Osteocyte (in vitro differentiated cells): ENCODE measurements at places on chromosomes 7 and 10. TPM values are rescaled to one million over a fixed set of nuclear protein-coding genes. Genes with fewer than 3 reads are reported as not detected.
A peak's percentile ranks its signal among the peaks of the same experiment; 100 is the strongest.

- peak; percentile 23 for DNase-seq
Observed at GRCh38 chr10:117726596-117727295, 184.2 kb downstream of the EMX2 start.

Gene RTKN2
- 1.9 and 2.4 TPM in 2 replicates for total RNA-seq

GRCh38 chr7:127809261-127809702 lies 157.3 kb downstream of the SND1 start:
- no peak for DNase-seq

Gene ACSL5
- 0.46 and 0.57 TPM in 2 replicates for total RNA-seq

GRCh38 chr7:125057963-125058362 lies 128.3 kb upstream of the POT1 start:
- DNase-seq, result no peak

GRCh38 chr10:100645613-100646392 lies 99.6 kb upstream of the PAX2 start:
- no peak for DNase-seq

Gene CCSER2
- total RNA-seq, result 66.8 and 70.3 TPM in 2 replicates

DNA sequence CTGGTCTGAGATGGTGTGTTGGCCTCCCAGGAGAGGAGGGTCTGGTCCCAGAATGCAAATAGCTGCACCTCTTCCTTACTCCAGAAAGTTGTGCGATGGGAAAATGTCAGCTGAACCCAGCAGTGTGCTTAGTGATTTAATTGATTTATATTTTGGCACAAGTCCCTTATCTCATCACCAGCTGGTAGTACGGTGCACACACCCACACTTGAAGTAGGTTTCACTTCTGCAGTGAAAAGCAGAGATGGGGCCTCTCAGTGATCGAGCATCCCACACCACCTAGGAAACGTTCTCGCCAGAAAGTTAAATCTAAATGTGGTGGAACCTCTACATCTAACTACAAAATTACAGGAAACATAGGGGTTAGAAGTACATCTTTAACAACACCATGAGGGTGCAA lies 80.4 kb downstream of the UBE3C start:
- no peak for DNase-seq

Gene NEUROG3
- not detected in 2 replicates for total RNA-seq

Gene SPAM1
- not detected in 2 replicates for total RNA-seq

DNA sequence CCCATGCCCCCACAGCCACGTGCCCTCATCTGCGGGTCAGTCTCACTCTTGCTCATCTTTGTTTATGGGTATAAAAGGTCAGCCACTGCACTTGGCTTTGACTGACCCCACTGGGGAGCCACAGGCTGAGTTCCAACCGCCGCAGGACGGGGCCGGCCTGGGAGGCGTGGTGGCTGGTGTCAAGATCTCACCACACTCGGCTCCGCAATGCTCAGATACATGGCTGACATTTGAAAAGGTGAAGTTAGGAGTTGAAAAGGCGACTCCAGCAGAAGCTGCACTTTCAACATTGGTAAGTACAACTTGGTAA lies 14.9 kb downstream of the TUBGCP2 start:
- DNase-seq, result no peak

GRCh38 chr7:158083526-158084310 lies 503.9 kb downstream of the PTPRN2 start:
- DNase-seq, result no peak

Gene UPK3B
- total RNA-seq, result 1.5 and 2.2 TPM in 2 replicates

Gene SEC31B
- 18.3 and 19.6 TPM in 2 replicates for total RNA-seq

DNA sequence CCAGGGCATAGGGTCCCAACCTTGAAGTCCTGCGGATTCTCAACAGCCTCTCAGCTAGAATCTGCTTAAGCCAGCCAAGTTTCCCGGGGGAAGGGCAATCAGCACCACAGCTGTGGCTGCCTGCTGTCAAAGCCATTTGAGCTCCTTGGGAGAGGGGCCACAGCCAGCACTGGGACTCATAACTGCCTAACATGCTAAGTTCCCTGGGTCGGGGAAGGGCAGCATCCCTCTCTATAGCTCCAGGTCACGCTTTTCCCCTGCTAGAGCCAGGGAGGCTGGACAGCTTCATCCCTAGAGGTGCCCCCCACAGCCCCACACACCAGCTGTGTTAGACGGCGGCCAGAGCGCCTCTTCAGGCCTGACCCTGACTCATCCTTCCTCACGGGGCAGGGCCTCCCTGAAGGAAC lies 49.6 kb upstream of the PDE1C start:
- DNase-seq, result no peak

Gene HOXA4
- total RNA-seq, result not detected in 2 replicates

DNA sequence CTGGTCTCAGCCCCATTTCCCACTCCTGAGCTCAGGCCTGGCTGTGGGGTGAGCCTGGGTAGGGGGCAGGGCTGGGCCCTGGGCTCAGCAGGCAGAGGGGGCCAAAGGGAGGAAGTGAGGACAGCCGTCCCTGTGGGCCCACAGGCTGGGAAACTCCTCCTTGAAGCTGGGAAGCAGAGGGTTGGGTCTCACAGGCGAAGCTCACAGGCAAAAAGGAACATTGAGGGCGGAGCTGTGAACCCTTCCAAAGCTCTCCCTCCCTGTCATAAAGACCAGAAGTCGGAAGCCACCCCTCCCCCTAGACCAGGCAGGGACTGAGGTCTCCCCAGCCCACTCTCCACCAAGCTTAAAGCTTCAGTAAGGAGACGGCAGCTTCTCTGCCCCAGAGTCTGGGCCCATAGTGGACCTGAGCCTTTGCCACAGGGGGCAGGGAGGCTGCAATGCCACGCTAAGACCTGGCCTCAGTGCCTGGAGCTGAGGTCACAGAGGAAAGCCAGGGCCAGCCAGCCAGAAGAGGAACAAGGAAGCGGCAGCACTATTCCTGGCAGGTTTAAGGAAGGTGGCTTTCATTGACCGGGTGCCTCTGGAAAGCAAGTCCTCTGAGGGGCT lies 1.0 kb upstream of the KCP start:
- no peak for DNase-seq

Gene TMEM229A
- total RNA-seq, result not detected in 2 replicates
